ENCODE measurements at places on chromosomes 12 and 14.

DNA sequence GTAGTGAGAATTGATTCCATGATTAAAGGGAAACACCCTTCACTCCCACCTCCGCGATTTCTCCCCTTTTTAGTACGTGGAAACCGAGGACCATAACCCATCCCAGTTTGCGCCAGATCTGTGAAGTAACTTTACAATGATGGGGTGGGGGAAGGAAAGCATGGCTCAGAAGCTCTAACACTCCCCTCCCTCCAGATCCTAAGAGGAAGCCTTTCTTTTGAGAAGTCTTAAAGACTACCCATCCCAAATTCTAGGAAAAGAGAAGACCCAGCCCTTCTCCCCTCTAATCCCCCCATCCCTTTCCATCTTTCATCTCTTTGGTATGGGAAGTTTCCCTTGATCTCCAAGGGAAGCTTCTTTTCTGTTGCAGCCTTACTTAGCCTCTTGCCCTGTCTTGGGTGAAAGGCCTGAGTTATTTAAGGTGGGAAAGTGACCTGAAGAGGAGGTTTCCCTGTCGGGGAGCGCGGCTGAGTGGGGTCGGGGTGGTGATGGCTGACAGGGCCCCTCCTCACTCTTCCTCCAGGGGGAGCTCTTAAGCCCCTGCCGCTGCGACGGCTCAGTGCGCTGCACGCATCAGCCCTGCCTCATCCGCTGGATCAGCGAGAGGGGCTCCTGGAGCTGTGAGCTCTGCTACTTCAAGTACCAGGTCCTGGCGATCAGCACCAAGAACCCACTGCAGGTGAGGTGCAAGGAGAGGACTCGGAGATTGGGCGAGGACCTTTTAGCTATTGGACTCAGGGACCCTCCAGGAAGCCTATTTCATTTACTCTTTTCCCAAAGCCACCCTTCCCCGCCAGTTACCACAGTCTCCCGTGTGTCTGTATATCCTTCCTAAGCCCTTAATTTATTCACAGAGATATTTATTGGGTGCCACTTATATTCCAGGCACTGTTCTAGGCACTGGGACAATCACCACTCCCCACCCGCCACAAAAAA, 1.8 kb downstream of the MARCHF9 start:
- DNase-seq, result no peak

DNA sequence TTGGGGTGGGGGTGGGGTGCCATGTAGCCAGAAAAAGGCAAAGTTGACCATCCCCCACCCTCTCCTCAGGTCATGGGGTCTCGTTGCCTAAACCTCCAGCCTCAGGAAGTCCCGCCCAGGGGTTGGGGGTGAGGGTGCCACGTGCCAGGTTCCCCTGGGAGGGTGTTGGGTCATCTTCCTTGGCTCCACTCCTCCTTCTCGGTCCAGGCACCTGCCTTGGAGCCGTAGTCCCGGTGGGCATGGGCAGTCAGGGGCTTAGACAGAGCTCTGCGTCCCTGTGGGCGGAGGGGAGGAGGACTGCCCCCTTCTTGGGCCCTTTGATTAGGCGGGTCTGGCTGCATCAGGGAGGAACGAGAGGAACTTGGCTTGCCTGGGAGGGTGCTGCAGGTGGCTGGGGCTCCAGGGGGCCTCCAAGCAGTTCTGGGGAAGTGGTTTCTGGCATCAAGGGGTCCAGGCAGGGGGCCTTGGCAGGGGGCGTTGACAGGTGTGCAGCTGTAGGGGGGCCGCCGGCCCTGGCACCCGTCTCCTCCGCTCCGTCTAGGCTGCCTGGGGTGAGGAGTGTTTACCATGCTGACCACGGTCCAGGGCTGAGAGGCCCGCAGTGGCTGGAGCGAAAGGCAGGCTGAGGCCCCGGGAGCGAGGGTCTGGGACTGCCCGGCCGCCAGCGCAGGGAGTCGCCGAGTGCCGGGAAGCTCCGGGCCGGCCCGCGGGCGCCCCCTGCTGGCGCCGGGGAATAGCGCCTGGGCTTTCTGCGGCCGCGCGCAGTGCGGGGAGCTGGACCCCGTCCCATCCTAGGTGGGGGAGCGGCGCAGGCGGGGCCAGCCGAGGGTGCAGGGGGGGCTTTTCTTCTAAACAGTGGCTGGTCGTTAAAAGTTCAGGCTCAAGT, 7.9 kb downstream of the SETD1B start:
- DNase-seq, result no peak

DNA sequence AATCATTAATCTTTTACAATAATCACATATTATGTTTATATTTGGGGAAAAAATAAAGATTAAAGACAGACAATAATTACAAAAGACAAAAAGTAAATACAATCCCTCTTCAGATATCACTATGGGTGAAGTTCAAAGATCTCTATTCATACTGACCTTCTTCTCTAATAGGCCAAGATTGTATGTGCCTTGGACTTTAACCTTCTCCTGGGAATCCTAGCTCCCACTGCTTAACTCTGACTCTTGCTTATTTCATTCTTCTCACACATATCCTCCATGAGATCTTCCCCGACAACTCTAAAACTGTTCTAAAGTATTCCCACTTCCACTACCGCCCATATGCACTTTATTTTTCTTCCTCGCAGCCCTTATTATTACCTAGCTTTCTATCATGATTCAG, 83.8 kb downstream of the EEA1 start:
- DNase-seq, result no peak

DNA sequence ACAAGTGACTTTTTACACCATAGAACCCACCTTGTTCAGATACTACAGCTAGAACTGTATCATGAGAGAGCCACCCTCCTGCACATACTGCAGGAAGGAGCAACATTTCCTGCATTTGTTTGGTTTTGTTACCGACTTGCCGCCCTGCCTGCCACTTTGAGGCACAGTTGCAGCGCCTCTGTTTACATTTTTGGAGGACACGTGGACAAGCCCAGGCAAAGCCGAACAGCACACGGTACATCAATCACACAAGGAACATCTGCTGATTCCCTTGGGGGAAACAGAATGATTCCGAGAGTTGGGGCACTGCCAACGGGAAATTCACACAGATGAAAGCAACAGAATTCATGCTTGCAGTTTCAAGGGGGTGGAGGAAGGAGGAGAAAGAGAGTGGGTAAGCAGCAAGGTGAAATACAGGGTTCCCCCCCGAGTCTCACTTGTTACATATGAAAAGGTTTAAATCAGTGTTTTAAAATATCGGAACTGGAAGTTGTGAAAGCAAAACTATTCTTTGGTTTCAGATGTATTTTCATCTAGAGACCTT, 110.7 kb downstream of the BTG1 start:
- DNase-seq, result no peak

- DNase-seq, result no peak
Observed at GRCh38 chr14:67485501-67486095, 2.9 kb downstream of the TMEM229B start.

GRCh38 chr12:119006746-119007145, 25.4 kb downstream of the SRRM4 start:
- DNase-seq, result no peak

DNA sequence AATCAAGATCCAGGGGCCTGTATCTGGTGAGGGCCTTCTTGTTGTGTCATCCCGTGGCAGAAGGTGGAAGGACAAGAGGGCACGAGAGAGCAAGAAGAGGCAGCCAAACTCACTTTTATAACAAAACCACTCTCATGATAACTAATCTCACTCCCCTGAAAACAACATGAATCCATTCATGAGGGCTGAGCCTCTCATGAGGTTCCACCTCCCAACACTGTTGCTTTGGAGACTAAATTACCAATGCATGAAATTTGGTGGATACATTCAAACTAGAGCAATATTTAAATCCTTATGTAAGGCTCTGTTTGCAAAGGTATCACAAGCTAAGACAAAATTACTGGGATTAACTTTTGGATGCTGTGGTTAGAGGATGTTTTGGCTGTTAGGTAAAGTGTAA, 470.1 kb upstream of the NOVA1 start:
- no peak for DNase-seq

- DNase-seq, result no peak
Observed at GRCh38 chr14:105075379-105076295, 10.4 kb upstream of the GPR132 start.

DNA sequence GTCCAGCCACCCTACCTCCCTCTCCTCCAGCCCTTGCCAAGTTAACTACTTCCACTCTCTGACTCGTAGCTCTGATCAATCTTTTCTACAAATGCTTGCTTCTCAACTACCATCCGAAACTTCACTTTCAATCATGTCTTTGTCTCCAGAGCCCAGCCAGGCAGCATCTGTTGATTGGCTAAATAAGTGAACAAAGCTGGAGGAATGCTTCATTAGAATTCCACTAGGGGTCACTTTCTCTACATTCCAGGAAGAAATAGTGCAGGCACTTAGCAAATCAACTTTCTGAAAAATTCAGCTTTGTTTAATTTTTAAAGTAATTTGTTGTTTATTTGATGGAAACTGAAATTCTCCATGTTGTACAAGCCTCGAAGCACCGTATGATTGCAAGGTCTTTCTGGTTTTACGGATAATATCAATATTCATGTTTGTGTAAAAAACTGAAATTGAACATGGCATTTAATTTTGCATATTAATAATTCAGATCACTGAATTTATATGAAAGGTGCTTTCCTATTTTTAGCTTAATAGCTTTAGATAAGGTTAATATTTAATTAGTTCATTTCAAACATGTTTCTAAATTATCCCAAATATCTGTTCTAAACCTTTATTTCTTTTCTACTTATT, 32.4 kb upstream of the HELB start:
- no peak for DNase-seq

DNA sequence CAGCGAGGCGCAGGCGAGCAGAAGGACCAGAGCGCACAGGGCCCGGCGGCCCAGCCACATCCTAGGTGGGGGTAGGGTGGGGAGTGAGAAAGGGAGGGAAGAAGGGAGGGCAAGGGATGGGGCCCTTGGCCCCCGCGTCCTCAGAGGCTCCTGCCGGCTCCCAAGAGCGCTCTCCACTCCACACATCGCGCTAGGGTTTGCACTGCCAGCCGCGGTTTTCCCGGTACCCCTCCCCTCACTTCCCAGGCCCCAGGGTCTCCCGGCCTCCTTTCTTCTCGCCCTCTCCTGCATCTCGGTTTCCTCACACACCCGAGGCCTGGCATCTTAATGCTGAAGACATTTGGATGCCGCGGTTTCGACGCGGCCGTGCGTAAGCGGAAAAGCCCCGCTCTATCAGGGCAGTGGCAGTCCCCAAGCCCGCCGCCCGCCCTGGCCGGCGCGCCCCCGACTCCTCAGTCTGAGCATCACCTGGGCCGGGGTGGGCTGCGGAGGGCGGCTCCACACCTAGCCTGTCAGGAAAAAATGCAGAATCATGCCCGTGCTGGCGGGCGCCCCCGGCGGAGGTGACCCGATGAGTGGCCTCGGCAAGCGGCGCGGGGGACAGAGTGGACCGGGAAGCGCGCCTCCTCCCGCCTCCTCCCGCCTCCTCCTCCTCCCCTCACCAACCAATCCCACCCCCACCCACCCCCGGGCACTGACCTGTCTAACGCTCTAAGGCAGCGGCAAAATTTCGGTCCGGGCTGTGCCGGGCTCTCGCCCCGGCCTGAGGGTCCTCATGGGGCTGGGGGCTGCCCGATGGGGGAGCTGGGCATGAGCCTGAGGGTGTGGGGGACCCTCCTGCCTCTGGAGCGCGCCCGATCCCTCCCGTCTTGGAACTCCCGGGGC, 686 bp downstream of the B4GALNT1 start:
- DNase-seq, result no peak

DNA sequence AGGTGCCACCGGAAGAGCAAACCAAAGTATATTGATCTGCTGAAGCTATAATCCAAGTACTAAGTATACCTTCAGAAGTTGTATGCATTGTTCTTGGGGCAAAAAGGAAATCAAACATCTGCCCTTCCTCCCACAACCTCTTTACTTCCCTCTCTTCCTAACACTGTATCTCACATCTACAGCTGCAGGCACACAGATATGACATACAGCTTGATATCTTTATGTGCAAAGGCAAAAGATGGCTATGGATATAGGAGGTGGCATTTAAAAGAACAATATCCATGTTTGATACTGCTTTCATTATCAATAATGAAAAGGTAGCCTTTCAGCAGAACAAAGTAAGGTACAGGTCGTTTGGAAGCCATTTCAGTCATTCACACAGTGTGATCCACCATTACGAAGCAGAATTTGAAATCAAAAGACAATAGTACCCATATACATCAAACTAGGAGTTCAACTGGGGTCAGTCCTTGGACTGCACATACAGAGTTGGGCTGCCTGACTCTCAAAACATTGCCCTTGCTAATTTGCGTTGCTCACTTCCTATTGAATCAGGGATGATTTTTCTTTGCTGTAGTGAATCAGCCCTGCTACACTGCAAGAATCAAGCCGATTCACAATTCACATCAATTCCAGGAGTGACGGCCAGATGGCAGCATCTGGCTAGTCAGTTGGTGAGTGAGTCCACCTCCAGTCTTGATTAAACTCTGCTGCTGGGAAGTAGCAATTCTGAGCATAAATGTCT, 8.9 kb downstream of the ANG start:
- DNase-seq, result no peak

- no peak for DNase-seq
Observed at GRCh38 chr12:109678719-109679118, 34.9 kb upstream of the FAM222A start.

- DNase-seq, result no peak
Observed at GRCh38 chr14:58151133-58152013, 640 bp downstream of the ARMH4 start.

DNA sequence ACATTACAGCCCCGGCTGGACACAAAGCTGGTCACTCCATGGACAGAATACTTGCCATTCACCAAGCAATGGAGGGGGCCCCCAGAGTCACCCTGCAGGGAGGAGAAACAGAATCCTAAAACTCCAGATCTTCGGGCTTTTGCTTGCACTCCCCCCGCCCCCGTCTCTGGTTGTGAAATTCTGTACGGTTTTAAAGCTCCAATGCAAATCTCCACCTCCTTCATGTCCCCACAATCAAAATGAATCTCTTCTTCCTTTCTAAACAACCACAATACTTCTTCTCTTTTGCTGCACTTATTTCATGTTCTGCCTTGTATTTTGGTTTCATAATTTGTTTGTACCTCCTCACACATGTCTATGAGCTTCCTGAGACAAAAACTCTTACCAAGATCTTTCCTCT, 5.8 kb upstream of the BIN2 start:
- DNase-seq, result no peak

- DNase-seq, result no peak
Observed at GRCh38 chr12:93116632-93117031, 187.5 kb upstream of the EEA1 start.

DNA sequence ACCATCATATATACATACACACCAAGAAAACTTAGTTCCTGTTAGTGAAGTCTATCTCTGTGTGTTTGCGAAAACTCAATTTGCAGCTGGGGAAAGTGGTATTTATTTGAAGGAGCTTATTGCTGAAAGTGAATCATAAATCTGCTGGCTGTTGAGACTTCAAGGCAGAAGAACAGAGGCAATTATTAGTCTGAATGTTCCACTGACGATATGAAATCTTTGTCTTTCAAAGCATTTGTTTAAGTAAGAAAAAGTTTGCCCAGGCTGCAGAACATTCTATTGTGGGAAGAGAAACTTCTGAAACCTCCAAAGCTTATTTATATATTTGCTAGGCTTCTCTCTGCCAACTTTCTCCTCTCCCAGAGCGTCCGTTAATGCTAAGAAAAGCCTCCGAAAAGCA, 255.7 kb upstream of the TMPO start:
- DNase-seq, result no peak

- no peak for DNase-seq
Observed at GRCh38 chr12:15892645-15893259, 10.6 kb downstream of the STRAP start.

GRCh38 chr12:88836156-88836555, 255.9 kb upstream of the KITLG start:
- no peak for DNase-seq

All from ascending aorta (tissue), 2 donors.